ENCODE measurements at places on chromosomes 6 and 20. TPM values are rescaled to one million over a fixed set of nuclear protein-coding genes. Genes with fewer than 3 reads are reported as not detected.

Gene MICB
- 1.1 TPM for polyA plus RNA-seq

GRCh38 chr6:148306286-148306685 lies 36.4 kb upstream of the SASH1 start:
- no peak for DNase-seq

GRCh38 chr6:132651062-132651461 lies 7.9 kb downstream of the TAAR1 start:
- DNase-seq: no peak

DNA sequence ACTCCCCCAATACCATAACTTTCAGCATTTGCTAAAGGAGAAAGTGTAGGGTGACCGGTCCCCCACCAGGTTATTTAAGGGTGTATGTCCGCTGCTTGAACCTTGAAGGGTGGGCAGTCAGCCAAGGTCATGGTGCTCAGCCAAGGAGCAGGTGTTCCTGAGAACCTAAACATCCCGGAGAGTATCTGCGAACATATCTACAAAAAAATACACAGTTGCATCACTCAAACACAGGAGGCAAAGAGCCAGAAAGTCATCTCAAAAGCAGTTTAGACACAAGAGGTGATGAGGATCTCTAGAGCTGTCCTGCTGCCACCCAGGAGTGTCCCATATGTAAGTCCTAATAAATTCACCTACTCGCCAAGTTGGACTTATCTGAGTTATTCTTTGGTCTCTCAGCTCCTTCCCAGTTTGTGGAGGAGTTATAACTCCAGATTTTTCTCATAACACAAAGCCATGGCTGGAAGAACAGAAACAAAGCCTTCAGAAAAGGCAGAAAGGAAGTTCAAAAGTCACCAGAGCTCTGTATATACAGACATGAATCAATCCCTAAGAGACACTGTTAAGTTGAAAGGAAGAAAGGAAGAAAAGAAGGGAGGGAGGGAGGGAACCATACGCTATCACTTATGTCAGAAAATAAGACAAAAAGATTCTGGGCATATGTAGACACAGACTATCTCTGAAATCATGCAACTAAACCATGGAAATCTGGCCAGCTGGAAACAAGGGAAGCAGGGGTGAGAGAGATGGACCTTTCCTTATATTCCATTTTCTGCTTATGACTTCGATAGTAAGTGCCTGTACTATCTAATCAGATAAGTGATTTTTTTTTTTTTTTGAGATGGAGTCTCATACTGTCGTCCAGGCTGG lies 11.3 kb downstream of the MBOAT1 start:
- DNase-seq: no peak

GRCh38 chr6:36094753-36095496 lies 35.4 kb upstream of the MAPK13 start:
- DNase-seq: peak; percentile 60

Gene PRL
- 0.76 TPM for polyA plus RNA-seq

Gene FNDC1
- polyA plus RNA-seq: 193 TPM

GRCh38 chr20:56018194-56018593 lies 12.9 kb upstream of the CBLN4 start:
- DNase-seq: no peak

DNA sequence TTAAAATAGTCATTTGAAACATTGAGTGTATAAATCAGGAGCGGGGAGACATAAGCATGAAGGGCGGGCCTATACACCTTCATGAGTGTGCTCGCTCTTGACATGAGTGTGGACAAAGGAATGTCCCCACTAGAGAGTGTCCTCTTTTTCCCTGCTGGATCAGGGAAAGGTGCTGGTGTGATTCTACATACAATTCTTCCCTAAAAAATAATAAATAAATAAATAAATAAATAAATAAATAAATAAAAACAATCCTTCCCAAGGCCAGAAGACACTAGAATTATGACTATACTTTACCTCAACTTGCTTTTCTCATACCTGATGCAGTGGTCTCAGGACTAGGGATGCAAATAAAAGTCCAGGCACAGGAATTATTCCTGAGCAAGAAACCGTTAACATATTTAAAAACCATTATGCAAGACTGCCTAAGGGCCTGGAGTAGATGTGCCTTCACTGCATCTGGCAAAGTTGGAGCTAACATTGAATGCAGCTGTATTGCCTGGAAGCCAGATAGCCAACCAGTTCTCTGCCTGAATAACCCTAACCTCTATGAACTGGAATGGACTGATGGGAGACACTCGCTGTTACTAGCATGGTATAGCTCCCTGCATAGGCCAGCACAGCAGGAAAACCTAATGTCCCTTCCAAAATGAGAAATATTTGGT lies 37.5 kb upstream of the MICB start:
- DNase-seq: no peak

DNA sequence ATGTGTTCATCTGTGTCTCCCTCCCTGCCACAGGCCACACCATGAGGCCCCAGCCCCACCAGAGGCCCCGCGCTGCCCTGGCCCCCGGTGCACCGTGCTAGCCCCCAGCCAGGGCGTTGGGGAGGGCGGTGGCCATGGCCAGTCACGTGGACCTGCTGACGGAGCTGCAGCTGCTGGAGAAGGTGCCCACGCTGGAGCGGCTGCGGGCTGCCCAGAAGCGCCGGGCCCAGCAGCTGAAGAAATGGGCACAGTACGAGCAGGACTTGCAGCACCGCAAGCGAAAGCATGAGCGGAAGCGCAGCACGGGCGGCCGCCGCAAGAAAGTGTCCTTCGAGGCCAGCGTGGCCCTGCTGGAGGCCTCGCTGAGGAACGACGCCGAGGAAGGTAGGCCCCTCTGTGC lies 30.3 kb downstream of the PPP1R16B start:
- no peak for DNase-seq

DNA sequence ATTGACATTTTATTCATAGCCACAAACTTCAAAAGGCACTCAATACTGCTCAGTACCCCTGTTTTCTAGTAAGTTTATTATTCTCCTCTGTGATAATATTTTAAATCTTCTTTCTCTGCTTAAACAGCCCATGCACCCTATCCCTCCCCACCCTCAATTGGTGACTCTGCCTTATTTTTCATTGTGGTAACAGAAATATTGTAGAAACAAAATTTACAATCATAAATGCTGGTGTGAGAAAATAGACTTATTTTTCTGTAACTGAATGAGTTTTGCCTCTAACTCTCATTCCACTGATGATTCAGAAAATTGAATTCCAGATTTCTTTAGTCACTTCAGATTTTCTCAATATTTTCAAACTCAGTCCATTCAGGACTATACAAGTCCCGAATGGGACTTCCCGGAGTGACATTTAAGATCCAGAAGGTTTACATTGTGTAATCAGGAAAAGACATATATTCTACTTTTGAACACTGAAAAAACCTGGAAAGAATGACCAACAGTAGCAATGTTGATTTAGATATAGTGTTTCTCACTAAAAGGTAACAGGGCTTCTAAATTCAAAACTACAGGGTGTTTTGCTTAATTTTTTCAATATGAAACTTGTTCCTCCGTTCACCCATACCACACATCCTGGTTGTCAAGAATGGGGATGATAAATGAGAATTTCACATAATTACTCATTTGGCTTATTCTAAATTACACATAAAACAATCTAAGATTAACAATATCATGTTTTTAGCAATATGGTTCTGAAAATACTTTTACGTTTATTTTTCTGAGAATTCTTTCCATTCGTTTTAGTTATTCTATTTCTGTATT lies 34.8 kb upstream of the UST start:
- DNase-seq: no peak

Gene ELOVL4
- polyA plus RNA-seq: 2.3 TPM

Gene ELOVL5
- 30.9 TPM for polyA plus RNA-seq

- no peak for DNase-seq
These were observed 60.3 kb downstream of the FOXC1 start for GRCh38 chr6:1669996-1670395.

Gene LZTS3
- polyA plus RNA-seq: 3.5 TPM

DNA sequence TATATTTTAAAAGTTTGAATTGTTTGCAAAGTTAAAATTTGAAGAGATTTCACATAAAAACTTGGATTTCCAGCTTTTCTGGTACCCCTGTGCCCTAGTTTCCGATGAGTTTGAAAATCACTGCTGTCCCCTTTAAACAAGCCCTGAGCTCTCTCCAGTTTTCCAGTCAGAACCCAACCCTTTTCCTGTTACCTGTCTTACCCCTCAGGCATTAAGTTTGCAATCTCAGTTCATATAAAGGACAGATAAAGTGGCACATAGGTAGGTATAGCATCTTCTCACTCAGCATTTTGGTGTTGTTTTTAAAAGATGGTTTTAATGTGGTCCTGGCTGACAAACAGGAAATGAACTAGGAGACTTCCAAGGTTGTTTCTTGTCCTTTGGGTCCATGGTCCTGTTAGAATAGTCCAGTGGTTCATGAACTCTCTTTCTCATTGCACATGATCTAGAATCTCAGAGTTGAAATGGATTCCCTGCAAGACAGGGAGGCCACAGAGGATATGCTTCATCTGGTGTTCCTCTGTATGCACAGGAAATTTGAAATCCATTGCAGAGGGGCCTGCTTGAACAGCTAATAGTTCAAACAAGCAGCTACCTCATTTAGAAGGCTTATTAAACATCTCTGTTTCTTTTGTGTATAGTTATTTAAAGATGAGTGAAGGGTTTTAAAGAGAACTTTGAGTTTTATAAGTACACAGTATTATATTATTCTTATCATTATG lies 82.7 kb downstream of the JAG1 start:
- DNase-seq: no peak

GRCh38 chr6:1135726-1136414 lies 176.0 kb upstream of the FOXQ1 start:
- DNase-seq: no peak

DNA sequence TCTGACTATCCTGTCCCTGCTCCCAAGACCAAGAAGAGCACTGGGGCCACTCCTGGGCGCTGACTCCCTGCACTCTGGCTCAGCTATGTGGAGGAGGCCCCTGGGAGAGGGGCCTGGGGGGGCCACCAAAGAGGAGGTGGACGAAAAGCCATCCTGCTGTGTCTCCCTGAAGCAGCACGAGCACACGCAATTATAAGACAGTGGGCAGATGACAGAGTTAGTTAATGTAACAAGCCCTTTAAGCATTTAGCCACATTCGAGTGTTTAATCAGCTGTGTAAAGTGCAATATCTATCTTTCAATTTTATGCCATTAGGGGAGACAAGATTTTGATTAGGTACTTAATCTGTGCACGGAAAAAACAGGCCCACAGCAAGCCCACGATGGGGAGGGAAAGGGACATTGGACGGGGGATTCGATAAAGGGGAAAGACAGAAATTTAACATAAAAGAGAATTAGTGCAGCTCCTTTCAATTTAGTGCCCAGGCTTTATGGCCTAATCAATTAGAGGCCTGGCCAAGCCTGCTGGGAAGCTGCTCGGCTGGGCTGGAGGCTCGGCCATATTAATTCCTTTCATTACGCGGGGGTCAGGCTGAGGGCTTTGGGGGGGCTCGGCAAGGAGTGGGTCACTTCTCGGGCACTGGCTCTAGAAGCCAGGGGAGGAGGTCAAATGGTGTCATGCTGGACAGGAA lies 286.2 kb downstream of the DHX35 start:
- DNase-seq: no peak

- DNase-seq: no peak
These were observed 357 bp downstream of the PCSK2 start for GRCh38 chr20:17227219-17227575.

Gene DOK5
- polyA plus RNA-seq: 29.0 TPM

Gene HAO1
- not detected for polyA plus RNA-seq

GRCh38 chr6:53109612-53110011 lies 39.0 kb downstream of the GCM1 start:
- DNase-seq: no peak

Gene SLC13A3
- 3.3 TPM for polyA plus RNA-seq

GRCh38 chr20:63346131-63347080 lies 14.7 kb downstream of the CHRNA4 start:
- DNase-seq: no peak

Gene TUBB1
- 0.68 TPM for polyA plus RNA-seq

DNA sequence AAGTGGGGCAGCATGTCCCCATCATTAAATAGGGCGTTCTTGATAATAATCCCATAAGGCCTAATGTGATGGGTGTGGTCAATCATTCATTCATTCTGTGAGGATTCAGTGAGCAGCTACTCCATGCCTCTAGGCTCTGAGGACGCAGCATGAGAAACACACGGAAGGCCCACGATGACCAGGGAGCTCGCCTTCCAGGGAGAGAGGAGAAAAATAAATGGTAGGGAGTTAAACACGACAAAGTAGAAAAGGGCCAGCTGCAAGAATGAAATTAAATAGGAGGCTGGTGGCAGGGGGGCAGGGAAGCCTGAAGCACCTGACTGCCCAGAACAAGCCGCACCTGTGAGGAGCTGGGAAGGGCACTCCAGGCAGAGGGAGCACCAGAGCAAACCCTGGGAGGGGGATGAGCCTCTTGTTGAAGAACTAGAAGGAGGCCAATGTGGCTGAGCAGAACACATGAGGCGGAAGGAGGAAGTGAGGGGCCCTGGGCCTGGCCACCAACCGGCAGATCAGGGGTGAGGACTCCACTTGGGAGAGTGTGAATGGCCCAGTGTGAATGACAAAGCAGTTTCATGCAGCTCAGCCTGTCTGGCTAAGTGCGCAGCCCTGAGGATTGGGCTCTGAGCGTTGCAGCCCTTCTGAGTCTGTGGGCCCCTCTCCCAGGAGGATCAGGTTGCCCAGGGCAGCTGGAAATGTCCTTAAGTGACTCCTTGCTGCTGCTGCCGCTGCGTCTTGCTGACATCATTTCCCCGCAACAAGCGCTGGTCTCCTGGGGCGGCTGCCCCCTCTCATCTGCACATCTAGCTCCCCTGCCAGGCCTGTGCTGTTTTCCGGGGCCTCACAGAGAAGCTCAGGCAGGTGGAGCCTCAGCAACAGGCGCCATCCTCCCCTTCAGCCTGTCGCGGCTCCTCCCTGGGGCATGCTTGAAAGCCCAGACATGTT lies 99.9 kb downstream of the CDH26 start:
- no peak for DNase-seq

- no peak for DNase-seq
These were observed 92.7 kb downstream of the MANEA start for GRCh38 chr6:95670011-95670463.

Gene CNKSR3
- 13.4 TPM for polyA plus RNA-seq

DNA sequence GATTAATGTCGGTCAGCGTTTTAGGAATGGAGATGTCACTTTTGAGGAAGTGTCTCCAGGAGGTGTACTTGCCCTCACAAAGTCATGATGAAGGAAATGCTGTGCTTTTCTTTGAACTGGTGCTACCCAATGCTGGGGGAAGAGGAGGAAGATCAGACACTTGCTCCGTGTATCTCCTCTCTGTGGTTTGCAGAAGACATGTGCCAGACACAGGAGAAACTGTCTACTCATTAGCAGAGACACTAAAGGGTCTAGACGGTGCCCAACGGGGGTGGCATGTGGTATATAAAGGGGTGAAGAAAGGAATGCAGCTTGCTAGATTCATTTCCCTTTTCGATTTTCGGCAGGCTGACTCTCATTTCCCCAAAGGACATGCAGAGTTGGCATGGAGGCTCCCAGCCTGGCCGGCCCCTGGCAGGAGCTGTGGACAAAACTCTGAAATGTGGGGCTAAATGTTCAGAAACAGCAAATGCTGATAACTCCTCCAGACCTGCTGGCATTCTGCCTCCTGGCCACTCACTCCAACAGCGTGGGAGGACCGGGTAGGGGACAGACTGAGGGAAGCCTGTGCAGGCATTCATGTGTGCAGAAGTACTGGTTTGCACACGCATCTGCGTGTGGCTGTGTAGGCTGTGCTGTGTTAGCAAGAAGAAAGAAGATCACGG lies 59.6 kb upstream of the QKI start:
- DNase-seq: no peak

GRCh38 chr6:32151181-32151862 lies 417 bp downstream of the PRRT1 start:
- DNase-seq: no peak

- DNase-seq: no peak
These were observed 224.3 kb upstream of the FOXA2 start for GRCh38 chr20:22808628-22809027.

Gene ZBTB22
- 13.4 TPM for polyA plus RNA-seq

GRCh38 chr20:57753332-57754164 lies 43.7 kb upstream of the PMEPA1 start:
- no peak for DNase-seq

All from forelimb muscle (tissue), 1 donor.